H1 (cell line): ENCODE measurements at places on chromosomes 4 and X.

DNA sequence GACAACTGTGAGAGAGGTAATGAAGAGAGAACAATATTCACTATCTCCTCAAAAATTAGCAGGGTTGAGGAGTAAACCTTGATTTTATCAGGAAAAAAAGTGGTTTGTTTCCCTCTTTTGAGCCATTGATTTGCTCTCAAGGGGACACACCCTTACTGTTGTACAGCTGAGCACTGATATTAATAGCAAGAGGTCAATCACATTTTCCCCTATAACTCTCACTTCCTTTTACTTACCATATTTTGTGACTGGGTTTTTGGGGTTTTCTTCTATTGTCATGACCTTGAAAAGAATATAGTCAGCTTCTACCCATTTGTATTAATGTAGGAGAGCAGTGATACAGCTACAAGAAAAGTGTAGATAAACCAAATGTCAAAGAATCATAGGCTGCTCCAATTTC lies 70.2 kb upstream of the LONRF3 start:
- no peak overlapping the region for H3K27ac ChIP-seq
- H3K27me3 ChIP-seq = no peaks in the 10 kb centered on the region
- H3K36me3 ChIP-seq = no peaks in the 10 kb centered on the region
- H3K4me1 ChIP-seq = no peaks in the 10 kb centered on the region
- DNase-seq = no peak

- H3K36me3 ChIP-seq = no peaks in the 10 kb centered on the region
- no peaks in the 10 kb centered on the region for H3K27me3 ChIP-seq
- H3K4me1 ChIP-seq = no peaks in the 10 kb centered on the region
- H3K27ac ChIP-seq = no peak within 1 kb of the TSS
Measured at GRCh38 chrX:6228720-6229119, at the start of gene NLGN4X. NLGN4X (minus strand) TSS chrX:6228867; CDS start chrX:6151466, 77,401 bp downstream.

DNA sequence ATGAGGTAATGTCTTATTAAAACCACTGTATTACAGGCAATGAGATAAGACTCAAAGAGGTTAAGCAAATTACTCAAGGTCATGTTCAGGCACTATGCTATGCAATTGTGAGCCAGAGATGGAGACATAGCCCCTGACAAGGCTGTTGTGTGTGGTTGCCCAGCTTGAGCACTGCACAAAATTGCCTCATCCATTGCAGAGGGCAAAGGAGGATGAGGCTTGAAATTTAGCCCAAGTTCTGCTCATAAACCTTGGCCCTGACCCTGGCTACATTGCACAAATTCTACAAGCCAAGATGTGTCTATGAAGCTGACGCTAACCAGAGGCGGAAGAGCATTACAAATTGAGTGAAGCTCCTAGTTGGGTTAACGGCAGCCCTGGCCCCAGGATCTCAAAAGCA lies 65.6 kb upstream of the PGM2 start:
- H3K27ac ChIP-seq = no peak overlapping the region
- H3K27me3 ChIP-seq = no peaks in the 10 kb centered on the region
- no peak overlapping the region for H3K4me3 ChIP-seq
- H3K36me3 ChIP-seq = no peaks in the 10 kb centered on the region
- no peak for DNase-seq

DNA sequence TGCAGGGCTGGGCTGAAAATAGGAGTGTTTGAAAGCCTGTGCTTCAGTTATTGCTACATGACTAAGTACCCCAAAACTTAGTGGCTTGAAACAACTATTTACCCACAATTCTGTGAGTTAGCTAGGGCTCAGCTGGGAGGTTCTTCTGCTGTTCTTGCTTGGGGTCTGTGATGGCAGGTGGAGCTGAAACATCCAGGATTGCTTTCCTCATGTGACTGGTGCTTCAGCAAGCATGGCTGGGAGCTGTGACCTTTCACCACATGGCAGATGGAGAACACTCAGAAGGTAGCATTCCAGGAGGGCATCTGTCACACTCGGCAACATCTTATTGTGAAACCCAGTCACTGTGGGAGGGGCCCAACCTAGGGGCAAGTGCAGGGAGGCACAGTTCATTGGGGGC lies 57.0 kb upstream of the TBC1D14 start:
- H3K27ac ChIP-seq = no peak overlapping the region
- H3K4me1 ChIP-seq = peaks cover 6% of the 10 kb centered on the region; the same call in 1 of the 2 replicates
- no peaks in the 10 kb centered on the region for H3K27me3 ChIP-seq
- H3K36me3 ChIP-seq = no peaks in the 10 kb centered on the region
- no peak for DNase-seq

- H3K27me3 ChIP-seq = no peaks in the 10 kb centered on the region
- H3K4me3 ChIP-seq = no peak overlapping the region
- no peaks in the 10 kb centered on the region for H3K4me1 ChIP-seq
- H3K36me3 ChIP-seq = no peaks in the 10 kb centered on the region
Measured at GRCh38 chr4:53649357-53649756, 58.1 kb upstream of the LNX1 start.

DNA sequence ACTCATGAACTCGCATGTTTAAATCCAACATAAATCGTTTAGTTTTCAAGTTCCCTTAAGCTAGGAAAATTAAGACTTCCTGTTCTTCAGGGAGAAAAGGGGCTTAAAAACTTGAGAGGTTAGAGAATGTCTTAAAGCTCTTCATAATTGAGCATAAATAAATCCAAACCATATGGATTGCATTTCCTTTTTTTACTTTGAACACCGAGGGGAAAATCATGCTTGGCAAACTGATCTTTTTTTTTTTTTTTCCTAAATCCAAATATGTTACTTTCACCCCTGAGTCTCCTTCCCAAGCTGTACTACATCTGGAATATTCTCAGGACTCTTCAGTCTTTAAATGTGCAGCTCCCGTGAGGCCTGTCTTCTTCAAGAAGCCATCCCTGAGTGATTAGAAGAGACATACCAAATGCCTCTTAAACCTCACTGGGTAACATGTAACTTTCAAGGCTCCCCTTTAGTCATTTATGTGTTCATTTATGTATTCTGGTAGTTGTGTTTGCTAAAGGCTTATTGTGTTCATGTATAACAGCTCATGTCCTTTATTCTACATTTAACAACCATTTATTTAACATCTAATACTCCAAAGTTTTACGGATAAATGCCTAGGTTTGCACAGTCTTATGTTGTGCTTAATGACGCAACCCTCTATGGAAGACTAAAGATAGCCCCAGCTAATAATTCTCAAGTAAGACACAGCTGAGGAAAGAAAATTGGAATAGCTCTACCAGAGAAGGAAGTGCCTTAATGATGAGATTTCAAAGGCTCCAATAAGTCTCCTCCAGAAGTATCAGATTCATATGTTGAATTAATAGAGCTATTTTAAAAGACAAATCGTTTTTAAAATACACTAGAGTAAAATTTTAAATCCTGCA lies 107.0 kb downstream of the AGTR2 start:
- no peak overlapping the region for H3K27ac ChIP-seq
- no peaks in the 10 kb centered on the region for H3K36me3 ChIP-seq
- no peaks in the 10 kb centered on the region for H3K4me1 ChIP-seq
- no peak overlapping the region for H3K4me3 ChIP-seq
- no peaks in the 10 kb centered on the region for H3K27me3 ChIP-seq

DNA sequence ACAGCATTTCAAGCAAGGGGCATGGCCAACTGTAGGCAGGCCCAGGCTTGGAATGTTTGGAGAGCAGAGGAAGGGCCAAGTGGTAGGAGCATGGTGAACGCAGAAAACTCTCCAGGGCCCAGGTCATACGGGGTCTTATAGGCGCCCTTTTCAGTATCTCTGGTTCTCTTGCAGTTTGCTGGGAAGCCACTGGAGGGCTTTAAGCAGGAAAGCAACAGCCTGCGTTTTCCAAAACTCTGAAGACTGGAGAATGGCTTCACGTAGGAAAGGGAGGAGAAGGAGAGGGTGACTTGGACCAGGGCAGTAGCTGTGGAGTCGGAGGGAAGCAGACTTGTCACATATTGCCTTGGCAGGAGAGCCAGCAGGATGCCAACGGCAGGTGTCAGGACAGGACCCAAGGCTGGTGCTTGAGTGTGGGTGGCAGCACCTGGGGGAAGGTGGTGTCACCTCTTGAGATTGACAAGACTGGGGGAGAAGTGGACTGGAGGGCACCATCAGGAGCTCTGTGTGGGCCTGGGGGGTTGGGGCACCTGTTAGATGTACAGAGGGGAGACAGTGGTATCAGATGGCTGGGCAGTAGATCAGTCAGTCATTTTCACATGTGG lies 21.9 kb downstream of the TKTL1 start:
- H3K36me3 ChIP-seq = no peaks in the 10 kb centered on the region
- H3K27ac ChIP-seq = no peak overlapping the region
- H3K4me1 ChIP-seq = no peaks in the 10 kb centered on the region

DNA sequence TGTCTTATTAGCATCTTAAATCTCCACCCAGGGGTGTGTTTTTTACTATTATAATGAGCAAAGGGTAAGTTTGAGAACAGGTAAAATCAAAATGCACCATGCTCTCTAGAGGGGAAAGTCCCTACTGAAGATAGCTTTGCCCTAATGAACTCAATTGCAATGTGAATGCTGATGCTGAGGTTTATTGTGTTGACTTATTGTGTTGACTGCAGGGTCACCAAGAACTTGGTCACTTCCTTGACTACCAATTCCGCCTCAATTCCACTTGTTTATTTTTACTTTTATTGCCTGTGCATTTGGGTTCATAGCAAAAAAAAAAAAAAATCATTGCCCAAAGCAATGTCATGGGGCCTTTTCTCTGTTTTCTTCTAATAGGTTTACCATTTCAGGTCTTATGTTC lies 67.7 kb upstream of the SRD5A3 start:
- no peak overlapping the region for H3K27ac ChIP-seq
- no peaks in the 10 kb centered on the region for H3K36me3 ChIP-seq
- H3K4me1 ChIP-seq = no peaks in the 10 kb centered on the region; the same call in 1 of the 2 replicates
- H3K4me3 ChIP-seq = no peak overlapping the region
- H3K27me3 ChIP-seq = no peaks in the 10 kb centered on the region

- DNase-seq = no peak
- no peak overlapping the region for H3K4me3 ChIP-seq
- H3K27ac ChIP-seq = no peak overlapping the region
- H3K27me3 ChIP-seq = no peaks in the 10 kb centered on the region
- H3K36me3 ChIP-seq = peaks cover 13% of the 10 kb centered on the region; the same call in 1 of the 2 replicates
Measured at GRCh38 chr4:108006361-108006760, 16.7 kb downstream of the HADH start.

DNA sequence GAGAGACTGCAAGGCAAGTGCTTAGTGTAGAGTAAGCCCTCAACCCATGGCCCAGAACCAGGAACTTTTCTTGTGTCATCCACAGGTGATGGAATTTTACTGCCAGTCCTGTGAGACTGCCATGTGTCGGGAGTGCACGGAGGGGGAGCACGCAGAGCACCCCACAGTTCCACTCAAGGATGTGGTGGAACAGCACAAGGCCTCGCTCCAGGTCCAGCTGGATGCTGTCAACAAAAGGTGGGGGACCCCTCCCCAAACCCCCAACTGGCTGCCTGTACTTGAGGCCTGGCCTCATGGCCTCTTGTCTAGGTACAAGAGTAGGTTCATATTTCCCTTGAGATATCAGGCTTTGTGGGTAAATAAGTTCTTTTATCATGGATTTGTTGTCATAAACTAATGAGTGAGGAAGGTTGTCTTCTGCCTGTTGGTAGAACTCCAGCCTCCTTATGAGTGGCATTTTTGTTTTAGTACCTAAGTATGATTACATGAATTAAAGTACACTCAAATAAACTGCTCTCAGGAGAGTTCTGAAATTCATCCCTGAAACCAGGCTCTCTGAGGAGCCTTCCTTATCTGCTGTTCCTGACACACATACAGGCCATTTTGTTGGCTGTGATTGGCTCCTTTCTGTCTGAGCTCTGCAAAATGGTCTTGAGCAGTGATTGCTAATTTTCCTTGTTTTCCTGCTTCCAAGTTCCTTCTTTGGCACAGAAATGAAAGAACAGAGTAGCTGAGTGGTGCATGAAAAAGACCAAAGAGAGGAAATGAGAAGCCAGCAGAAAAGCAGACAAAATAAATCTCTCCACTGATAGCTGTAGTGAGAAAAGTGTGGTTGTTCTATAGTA lies 51.4 kb upstream of the MND1 start:
- no peak overlapping the region for H3K27ac ChIP-seq
- H3K4me1 ChIP-seq = peaks cover 3% of the 10 kb centered on the region
- no peak for DNase-seq
- H3K27me3 ChIP-seq = no peaks in the 10 kb centered on the region
- H3K36me3 ChIP-seq = peaks cover 25% of the 10 kb centered on the region

GRCh38 chr4:64882311-64883086 lies 473.2 kb upstream of the TECRL start:
- no peak for DNase-seq
- H3K36me3 ChIP-seq = no peaks in the 10 kb centered on the region
- no peak overlapping the region for H3K27ac ChIP-seq
- H3K27me3 ChIP-seq = no peaks in the 10 kb centered on the region
- H3K4me1 ChIP-seq = no peaks in the 10 kb centered on the region
- no peak overlapping the region for H3K4me3 ChIP-seq

- no peak overlapping the region for H3K4me3 ChIP-seq
- H3K27me3 ChIP-seq = no peaks in the 10 kb centered on the region
- no peak for DNase-seq
- H3K36me3 ChIP-seq = no peaks in the 10 kb centered on the region
Measured at GRCh38 chr4:176734461-176734860, 58.3 kb downstream of the VEGFC start.

DNA sequence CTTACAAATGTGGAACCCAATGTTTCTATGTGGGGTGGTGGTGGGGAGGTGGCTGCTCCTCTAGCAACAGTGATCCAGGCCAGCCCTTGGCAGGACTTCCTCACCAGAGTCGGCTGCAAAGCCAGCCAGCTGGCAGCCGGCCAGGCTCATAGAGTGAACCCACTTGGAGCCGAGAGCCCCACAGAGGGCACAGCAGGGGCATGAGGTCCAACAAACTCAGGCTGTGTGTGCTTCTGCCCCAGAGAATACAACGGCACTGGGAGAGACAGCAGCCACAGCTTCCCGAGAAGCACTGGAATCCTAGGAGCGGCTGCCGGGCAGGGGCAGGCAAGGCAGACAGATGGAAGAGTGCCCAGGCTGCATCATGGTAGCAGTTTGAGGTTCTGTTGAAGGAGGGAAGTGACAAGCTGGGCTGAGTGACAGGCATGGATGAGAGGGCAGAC lies 23.5 kb upstream of the SOWAHD start:
- H3K4me3 ChIP-seq = no peak overlapping the region
- H3K4me1 ChIP-seq = no peaks in the 10 kb centered on the region
- H3K27me3 ChIP-seq = no peaks in the 10 kb centered on the region

DNA sequence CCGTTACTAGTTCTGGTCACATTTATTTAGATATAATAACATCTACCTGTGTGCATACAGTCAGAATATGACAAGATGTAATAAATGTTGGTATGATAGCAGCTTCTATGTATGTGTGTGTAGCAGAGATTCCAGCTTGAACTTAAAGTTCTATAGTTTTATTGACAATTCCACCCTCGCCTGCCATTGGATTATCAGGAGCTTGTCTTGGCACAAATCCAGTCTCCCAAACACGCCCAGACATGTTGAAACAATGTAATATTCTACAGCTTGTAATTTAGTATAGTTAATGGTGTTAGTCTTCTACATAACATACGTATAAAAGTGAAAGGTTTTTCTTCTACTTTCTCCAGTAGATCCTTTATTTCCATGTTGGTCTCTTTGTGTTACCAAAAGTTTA lies 44.4 kb downstream of the BBS12 start:
- no peaks in the 10 kb centered on the region for H3K36me3 ChIP-seq
- no peaks in the 10 kb centered on the region for H3K27me3 ChIP-seq
- H3K4me3 ChIP-seq = no peak overlapping the region
- no peak for DNase-seq
- no peak overlapping the region for H3K27ac ChIP-seq
- H3K4me1 ChIP-seq = peaks cover 12% of the 10 kb centered on the region; the same call in 1 of the 2 replicates

- H3K27ac ChIP-seq = no peak overlapping the region
- no peaks in the 10 kb centered on the region for H3K36me3 ChIP-seq
- DNase-seq = peak; percentile 46
- no peaks in the 10 kb centered on the region for H3K27me3 ChIP-seq
- no peaks in the 10 kb centered on the region for H3K4me1 ChIP-seq
- no peak overlapping the region for H3K4me3 ChIP-seq
Measured at GRCh38 chrX:1152090-1152489, 60.4 kb downstream of the CRLF2 start.

- peaks cover 27% of the 10 kb centered on the region for H3K36me3 ChIP-seq
- H3K4me3 ChIP-seq = no peak overlapping the region
- H3K27ac ChIP-seq = no peak overlapping the region
- no peaks in the 10 kb centered on the region for H3K4me1 ChIP-seq
- no peaks in the 10 kb centered on the region for H3K27me3 ChIP-seq
Measured at GRCh38 chrX:134780908-134781307, 122.6 kb upstream of the PLAC1 start.
